Brain microvascular endothelial cell (primary cell): ENCODE measurements at places on chromosomes 3 and 15.
A peak's percentile ranks its signal among the peaks of the same experiment; 100 is the strongest.

DNA sequence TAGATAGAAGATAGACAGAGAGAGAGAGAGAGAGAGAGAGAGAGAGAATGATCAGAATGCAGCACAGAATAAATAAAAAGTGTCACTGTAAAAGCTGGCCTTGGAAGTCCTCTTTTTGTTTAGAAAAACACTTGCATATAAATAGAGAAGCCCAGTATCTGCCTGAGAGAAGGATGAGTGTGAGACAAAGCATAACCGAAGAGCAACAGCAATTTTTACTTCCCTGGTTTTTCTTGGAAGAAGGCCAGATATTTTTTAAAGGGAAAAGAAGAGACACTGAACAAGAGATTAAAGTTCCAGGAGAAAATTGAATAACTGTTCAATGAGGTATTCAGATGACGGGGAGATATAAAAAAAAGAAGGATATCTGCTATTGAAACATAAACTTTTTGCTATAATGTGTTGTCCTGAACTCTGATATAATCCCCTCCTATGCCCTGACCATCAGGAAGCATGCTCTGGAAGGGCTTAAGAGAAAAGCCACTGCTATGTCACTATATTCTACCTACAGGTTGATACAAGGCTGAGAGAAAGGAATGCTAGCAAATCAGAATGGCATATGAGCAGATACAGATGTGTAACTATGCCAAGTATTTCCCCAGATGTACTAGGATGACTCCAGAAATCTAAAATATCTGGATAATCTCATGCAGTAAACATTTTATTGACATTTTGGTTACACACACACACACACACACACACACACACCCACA is 358.9 kb downstream of the RBMS3 start:
- no peak for DNase-seq

DNA sequence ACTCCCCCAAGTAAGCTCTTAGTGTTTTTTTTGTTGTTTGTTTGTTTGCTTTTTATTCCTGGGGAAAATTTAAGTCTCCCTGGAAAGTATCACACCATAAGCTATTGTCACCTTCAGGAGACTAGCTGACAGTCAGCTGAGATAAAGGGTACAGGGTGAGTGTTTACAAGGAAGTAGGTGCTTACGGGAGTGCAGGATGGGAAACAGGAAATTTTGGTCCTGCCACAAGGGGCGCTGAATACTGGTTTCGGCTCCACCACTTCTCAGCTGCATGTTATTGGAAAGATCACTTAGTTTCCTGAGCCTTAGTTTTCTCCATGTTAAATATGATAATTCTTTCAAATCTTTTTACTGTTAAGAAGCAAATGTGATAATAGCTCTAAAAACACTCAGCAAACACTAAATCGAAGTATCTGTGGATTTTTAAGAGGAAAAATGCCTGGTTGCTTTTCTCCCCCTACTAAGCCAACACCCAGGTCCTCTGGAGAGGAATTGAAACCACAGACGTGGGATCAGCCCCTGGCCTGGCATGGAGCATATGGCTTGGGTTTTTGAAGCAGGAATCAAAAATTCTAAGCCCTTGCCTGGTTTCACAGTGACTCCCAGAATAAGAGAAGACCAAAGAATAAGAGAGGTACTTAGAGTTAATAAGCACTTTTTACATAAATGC is 90.7 kb downstream of the SCN11A start:
- DNase-seq: peak; percentile 42

DNA sequence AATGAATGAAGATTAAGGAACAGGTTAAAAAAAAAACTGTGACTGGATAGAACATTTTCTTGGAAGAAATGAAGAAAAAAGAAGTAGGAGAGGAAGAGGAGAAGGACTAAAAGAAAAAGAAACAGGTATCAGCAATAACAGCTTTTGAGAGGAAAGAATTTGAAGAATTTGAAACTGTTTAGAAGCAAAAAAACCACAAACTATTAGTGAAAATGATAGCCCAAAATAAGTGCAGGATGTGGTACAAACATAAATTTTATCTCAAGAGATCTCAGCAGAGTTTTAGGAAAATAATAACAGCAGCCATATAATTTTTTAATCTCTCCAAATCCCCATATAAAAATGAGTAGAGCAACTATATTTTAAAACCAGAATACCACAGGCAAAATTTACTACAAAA is 8.8 kb upstream of the A4GNT start:
- no peak for DNase-seq

DNA sequence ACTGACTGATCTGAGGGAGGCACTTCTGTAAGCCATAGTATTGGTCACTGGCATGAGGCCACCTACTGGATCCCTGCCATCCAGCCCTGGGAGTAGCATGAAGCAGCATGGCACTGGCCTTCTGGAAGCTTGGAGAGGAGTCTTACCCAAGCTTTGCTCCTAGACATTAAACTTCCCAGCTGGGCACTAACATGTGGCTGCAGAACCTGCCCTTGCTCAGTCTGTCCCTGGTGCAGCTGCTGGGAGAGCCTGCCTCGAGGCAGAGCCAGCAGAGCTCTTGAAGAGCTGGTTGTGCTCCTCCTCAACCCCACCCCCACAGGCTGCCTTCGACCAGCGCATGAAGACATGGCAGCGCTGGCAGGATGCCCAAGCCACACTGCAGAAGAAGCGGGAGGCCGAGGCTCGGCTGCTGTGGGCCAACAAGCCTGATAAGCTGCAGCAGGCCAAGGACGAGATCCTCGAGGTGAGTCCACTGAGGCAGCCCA is 17.1 kb upstream of the SNX22 start:
- DNase-seq: no peak
